Ascending aorta (tissue), 2 donors: ENCODE measurements at places on chromosomes 3 and 15.
A peak's percentile ranks its signal among the peaks of the same experiment; 100 is the strongest.

- H3K27me3 ChIP-seq, result no peaks in the 10 kb centered on the region
- DNase-seq, result no peak
- no peak overlapping the region for H3K27ac ChIP-seq
- no peaks in the 10 kb centered on the region for H3K4me1 ChIP-seq
- no peaks in the 10 kb centered on the region for H3K36me3 ChIP-seq
Measured at GRCh38 chr3:10577486-10577885, 72.1 kb upstream of the ATP2B2 start.

DNA sequence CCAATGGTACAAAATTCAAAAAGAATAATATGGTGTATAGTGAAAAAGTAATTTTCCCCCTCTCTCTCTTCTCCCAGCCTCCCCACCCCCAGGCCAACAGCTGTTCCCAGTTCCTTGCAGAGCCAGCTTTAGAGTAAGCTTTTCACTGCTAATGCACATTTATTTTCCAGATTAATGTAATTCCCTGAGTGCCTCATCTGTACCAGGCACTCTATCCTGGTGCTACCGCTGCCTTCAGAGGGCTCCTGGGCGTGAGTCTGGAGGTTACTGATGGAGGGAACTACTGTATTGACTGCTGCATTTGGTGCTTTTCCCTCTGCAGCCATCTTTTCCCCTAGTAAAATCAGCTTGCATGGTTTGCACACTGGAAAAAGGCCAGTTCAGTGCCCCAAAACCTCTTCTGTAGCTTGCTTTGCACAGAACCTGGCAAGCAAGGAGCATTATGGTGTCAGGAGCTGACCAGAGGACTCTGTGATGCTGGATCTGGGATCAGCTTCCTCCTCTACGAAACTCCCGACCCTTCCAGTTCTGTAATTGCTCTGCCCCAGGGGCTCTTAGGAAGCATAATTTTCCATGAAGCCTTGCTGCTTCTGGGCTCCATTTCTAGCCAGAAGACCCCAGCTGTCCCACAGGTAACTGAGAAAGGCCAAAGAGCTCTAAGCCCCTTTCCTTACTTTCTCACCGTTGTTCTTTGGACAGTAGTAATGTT lies 8.5 kb upstream of the USP3 start:
- H3K4me1 ChIP-seq, result peaks cover under 1% of the 10 kb centered on the region
- no peak overlapping the region for H3K4me3 ChIP-seq
- H3K27me3 ChIP-seq, result no peaks in the 10 kb centered on the region
- DNase-seq, result no peak
- H3K36me3 ChIP-seq, result no peaks in the 10 kb centered on the region

- no peaks in the 10 kb centered on the region for H3K36me3 ChIP-seq
- peaks cover 3% of the 10 kb centered on the region for H3K4me1 ChIP-seq
- peak overlapping the region; percentile 97 for H3K4me3 ChIP-seq
Measured at GRCh38 chr15:56920367-56920627, 1.9 kb downstream of the TCF12 start.

- no peaks in the 10 kb centered on the region for H3K36me3 ChIP-seq
- H3K27me3 ChIP-seq, result no peaks in the 10 kb centered on the region
- H3K4me1 ChIP-seq, result no peaks in the 10 kb centered on the region
- DNase-seq, result no peak
Measured at GRCh38 chr15:60795889-60796288, 316.9 kb upstream of the ICE2 start.

GRCh38 chr3:192652727-192653126 lies 74.6 kb downstream of the FGF12 start:
- H3K36me3 ChIP-seq, result no peaks in the 10 kb centered on the region
- DNase-seq, result no peak
- H3K27ac ChIP-seq, result no peak overlapping the region

DNA sequence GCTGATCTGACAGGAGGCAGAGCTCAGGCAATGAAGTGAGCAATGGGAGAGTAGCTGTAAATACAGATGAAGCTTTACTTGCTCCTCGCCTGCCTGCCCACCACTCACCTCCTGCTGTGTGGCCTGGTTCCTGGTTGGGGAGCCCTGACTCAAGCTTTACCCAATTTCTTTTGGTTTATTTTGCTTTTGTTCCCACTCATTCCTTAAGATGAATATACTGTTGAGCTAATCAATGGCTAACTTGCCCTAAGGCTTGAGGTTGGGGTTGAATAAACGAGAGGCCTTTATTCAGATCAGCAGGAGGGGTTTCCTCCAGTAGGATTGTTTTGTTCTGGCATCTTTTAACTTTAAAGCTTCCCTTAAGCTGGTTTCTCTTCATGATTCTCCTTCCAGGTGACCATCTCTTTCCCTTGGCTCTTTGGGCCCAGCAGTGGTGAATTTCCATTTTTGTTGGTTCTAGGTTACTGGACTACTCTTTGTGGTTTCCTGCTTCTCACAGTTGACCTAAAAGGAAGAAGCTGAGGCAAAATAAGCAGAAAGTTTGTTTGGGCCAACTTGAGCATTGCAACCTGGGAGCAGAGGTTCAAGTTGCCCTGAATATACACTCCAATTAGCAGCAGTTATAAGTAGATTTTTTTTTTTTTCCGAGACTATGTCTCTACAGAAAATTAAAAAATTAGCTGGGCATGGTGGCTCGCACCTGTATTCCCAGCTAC lies 44.4 kb downstream of the STARD9 start:
- H3K27ac ChIP-seq, result no peak overlapping the region
- no peak for DNase-seq
- H3K36me3 ChIP-seq, result no peaks in the 10 kb centered on the region
- no peaks in the 10 kb centered on the region for H3K4me1 ChIP-seq
- no peak overlapping the region for H3K4me3 ChIP-seq

- H3K4me1 ChIP-seq, result no peaks in the 10 kb centered on the region
- H3K27ac ChIP-seq, result no peak overlapping the region
- H3K27me3 ChIP-seq, result no peaks in the 10 kb centered on the region
- no peak overlapping the region for H3K4me3 ChIP-seq
Measured at GRCh38 chr3:9190276-9190675, 59.2 kb downstream of the SRGAP3 start.

DNA sequence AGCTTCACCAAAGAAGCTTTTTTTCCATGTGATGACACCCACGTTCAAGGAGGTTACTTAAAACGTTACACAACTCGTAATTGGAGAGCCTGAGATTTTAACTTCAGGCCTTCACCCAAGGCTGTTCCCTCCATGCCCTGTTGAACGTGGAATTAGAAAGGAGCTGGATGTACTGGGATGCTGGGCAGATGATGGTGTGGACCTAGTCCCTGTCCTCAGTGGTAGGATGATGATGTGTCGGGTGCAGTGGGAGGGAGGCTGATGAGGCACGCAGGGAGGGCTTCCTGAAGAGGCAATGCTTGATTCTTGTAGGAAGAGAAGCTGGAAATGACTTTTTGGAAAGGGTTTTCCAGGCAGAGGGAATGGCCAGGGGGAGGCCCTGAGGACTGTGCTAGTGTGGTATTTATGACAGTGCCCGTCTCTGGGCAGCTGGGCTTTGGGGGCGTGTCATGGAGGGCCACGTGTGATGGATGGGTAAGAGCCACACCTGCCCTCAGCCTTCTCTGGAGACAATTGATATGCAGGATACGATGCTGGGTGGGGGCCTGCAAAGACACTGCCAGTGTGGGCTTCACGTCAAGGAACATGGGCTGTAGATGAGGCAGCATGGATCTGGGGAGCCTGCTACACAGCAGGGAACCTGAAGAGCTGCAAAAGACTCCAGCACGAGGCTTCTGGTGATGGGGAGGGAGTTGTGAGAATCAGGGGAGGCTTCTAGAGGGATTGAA lies 15.3 kb downstream of the SYNM start:
- peak overlapping the region; percentile 97 for H3K27ac ChIP-seq
- peaks cover 9% of the 10 kb centered on the region for H3K36me3 ChIP-seq
- no peak for DNase-seq

- H3K27ac ChIP-seq, result no peak overlapping the region
- H3K27me3 ChIP-seq, result no peaks in the 10 kb centered on the region
- no peaks in the 10 kb centered on the region for H3K4me1 ChIP-seq
- DNase-seq, result no peak
- no peak overlapping the region for H3K4me3 ChIP-seq
Measured at GRCh38 chr3:168003911-168004310, 91.8 kb downstream of the GOLIM4 start.

DNA sequence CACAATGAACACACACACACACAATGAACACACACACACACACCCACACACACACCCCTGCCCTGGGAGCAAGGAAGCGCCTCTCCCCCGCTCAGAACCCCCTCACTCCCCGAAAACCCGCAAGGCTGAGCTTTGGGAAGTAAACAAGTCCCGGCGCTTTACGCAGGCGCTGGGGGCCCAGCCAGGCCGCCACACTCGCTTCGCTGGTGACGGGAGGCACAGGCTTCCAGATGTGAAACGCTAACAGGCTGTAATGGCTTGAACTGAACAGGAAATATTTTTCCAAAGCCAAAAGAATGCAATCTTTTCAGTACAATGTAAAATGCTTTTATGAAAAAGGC lies 122.7 kb upstream of the IGF1R start:
- peaks cover 18% of the 10 kb centered on the region for H3K4me1 ChIP-seq
- peak overlapping the region; percentile 81 for H3K27ac ChIP-seq
- peak overlapping the region; percentile 31 for H3K4me3 ChIP-seq

GRCh38 chr3:9552252-9552999 lies 1.2 kb downstream of the LHFPL4 start:
- no peaks in the 10 kb centered on the region for H3K4me1 ChIP-seq
- H3K27me3 ChIP-seq, result peaks cover 17% of the 10 kb centered on the region
- H3K27ac ChIP-seq, result no peak overlapping the region
- no peaks in the 10 kb centered on the region for H3K36me3 ChIP-seq

DNA sequence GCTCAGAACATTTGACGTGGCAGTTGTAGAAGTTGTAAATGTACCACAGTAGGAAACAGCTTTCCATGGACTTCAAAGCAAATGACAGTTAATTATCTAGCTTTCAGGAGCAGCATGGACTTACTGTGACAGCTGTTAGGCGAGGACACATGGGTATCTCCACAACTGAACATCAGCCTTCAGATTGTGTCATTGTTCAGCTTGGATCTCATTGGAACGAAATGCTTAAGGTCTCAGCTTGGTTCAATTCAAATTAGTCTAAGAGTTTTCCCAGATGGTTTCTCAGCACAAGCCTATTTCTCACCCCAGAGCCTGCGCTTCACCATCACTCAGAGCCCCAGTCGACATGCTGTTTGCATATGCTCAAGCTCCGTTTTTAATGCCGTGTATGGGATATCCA lies 21.1 kb upstream of the GYG1 start:
- H3K4me3 ChIP-seq, result no peak overlapping the region
- no peak for DNase-seq
- no peaks in the 10 kb centered on the region for H3K36me3 ChIP-seq
- H3K4me1 ChIP-seq, result peaks cover 29% of the 10 kb centered on the region
- peak overlapping the region; percentile 82 for H3K27ac ChIP-seq

- H3K4me1 ChIP-seq, result no peaks in the 10 kb centered on the region
- no peak for DNase-seq
- no peaks in the 10 kb centered on the region for H3K36me3 ChIP-seq
- no peak overlapping the region for H3K4me3 ChIP-seq
- no peak overlapping the region for H3K27ac ChIP-seq
Measured at GRCh38 chr3:130258532-130258952, 86.9 kb upstream of the COL6A5 start.

DNA sequence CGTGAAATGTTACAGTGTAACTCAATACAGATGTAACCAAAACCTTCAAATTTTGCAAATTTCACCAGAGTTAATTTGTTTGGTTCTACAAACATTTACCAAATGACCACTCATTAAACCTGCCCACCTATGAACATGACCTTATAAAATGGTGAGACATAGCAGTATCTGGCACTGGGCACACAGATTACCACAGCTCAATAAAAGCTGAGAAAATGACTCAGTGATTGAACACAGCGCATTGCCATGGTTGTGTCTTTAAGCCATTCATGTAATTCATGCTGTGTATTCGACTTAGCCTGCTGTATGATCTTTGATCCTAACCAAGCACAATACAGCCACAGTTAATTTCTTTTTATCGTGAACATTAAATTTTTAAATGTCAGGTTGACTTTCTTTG lies 11.3 kb downstream of the PPARG start:
- H3K36me3 ChIP-seq, result no peaks in the 10 kb centered on the region
- DNase-seq, result no peak
- H3K4me3 ChIP-seq, result no peak overlapping the region
- no peaks in the 10 kb centered on the region for H3K27me3 ChIP-seq
- H3K4me1 ChIP-seq, result no peaks in the 10 kb centered on the region
- H3K27ac ChIP-seq, result no peak overlapping the region

GRCh38 chr15:93748710-93749109 lies 482.7 kb upstream of the MCTP2 start:
- DNase-seq, result no peak
- H3K27ac ChIP-seq, result no peak overlapping the region
- no peaks in the 10 kb centered on the region for H3K36me3 ChIP-seq
- H3K27me3 ChIP-seq, result no peaks in the 10 kb centered on the region
- H3K4me3 ChIP-seq, result no peak overlapping the region

- no peak for DNase-seq
- H3K27me3 ChIP-seq, result no peaks in the 10 kb centered on the region
- H3K36me3 ChIP-seq, result no peaks in the 10 kb centered on the region
- H3K4me1 ChIP-seq, result no peaks in the 10 kb centered on the region
- H3K27ac ChIP-seq, result peak overlapping the region; percentile 14
- H3K4me3 ChIP-seq, result no peak overlapping the region
Measured at GRCh38 chr3:100915706-100916495, 77.3 kb downstream of the ABI3BP start.

- peaks cover 17% of the 10 kb centered on the region for H3K4me1 ChIP-seq
- peak overlapping the region; percentile 38 for H3K4me3 ChIP-seq
- DNase-seq, result peak; percentile 91
- H3K27ac ChIP-seq, result peak overlapping the region; percentile 38
Measured at GRCh38 chr15:76177491-76178040, 117.8 kb downstream of the TMEM266 start.

DNA sequence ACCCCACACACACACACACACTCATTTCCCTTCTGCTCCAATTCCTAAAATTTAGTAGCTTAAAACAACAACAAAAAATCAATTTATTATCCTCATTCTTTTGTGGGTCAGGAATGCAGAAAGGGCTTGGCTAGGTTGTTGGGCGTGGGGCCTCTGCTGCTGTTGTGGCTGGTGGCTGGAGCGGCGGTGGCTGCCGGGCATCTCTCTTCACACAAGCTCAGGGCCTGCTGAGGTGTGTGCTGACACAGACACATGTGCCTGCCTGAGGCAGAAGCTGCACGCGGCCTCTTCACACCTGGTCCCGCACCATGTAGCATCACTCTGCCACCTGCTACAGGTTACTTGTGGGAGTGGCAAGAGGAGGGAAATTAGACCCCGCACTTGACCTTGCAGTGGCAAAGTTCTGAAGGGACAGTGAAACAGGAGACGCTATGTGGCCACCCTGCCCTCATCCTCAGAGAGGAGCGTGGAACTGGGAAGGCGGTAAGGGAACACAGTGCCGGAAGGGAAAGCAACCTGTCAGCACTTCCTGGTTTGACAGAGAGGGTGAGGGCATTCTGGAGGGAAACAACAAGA lies 64.0 kb upstream of the PRR20G start:
- no peaks in the 10 kb centered on the region for H3K36me3 ChIP-seq
- H3K4me3 ChIP-seq, result no peak overlapping the region
- H3K4me1 ChIP-seq, result no peaks in the 10 kb centered on the region
- no peaks in the 10 kb centered on the region for H3K27me3 ChIP-seq
- no peak for DNase-seq

- H3K4me1 ChIP-seq, result no peaks in the 10 kb centered on the region
- no peak overlapping the region for H3K4me3 ChIP-seq
- H3K36me3 ChIP-seq, result no peaks in the 10 kb centered on the region
- H3K27ac ChIP-seq, result no peak overlapping the region
- H3K27me3 ChIP-seq, result no peaks in the 10 kb centered on the region
- no peak for DNase-seq
Measured at GRCh38 chr3:117600666-117601065, 891.1 kb downstream of the TUSC7 start.

GRCh38 chr15:53648934-53649333 lies 110.5 kb downstream of the WDR72 start:
- H3K4me3 ChIP-seq, result no peak overlapping the region
- H3K27ac ChIP-seq, result no peak overlapping the region
- DNase-seq, result no peak
- no peaks in the 10 kb centered on the region for H3K36me3 ChIP-seq
- H3K27me3 ChIP-seq, result no peaks in the 10 kb centered on the region
